Gastrocnemius medialis (tissue), 4 donors: ENCODE measurements at places on chromosomes 6 and 20.

- DNase-seq = no peak
Observed at GRCh38 chr6:170124150-170124549, 166.7 kb downstream of the DLL1 start.

DNA sequence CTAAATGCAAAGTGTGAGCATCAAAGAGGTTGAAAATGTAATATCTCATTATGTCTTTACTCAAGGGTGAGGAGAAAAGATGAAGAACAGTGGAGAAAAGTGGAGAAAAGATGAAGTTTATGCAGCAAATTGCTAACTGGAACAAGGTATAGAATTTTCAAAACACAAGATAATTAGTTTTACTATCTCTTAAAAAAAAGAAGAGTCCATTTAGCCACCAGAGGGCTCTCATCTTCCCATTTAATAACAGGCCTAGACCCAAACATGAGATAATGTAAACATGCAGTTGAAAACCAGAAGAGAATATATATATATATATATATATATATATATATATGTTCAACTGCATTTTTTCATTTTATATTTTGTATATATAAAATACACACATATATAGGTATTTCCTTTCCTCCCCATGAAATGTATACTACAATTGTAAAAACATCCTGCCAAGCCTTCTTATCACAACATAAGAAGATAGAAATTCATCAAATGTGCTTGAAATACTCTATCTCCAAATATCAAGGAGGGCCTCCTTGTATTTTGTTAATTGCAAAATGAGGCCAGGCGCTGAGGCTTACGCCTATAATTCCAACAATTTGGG, 78.4 kb downstream of the ADTRP start:
- no peak for DNase-seq

GRCh38 chr6:135261872-135262725, 81.0 kb downstream of the MYB start:
- DNase-seq = no peak

GRCh38 chr6:109050012-109050411, 44.6 kb downstream of the SESN1 start:
- no peak for DNase-seq

- DNase-seq = no peak
Observed at GRCh38 chr6:102812242-102812641, 1418.7 kb downstream of the GRIK2 start.

DNA sequence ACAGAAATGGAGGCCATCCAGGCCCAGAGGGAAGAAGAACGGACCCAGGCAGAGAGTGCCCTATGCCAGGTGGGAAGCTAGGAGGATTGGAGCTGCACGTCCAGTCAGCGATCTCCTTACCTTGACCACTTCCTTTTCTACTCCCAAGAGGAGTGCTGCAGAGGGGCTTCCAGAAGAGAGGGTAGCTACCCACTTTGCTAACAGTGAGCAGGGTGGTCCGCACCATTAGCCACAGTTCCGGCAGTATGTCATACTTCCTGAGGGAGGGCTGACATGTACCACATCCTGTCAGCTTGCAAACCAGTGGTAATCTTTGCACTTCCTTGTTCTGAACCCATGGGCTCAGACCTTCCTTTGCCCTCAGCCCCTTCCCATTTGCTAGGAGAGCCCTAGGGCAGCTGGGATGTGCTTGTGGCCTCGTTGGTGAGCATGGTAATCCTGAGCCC, 35.4 kb downstream of the CEP250 start:
- no peak for DNase-seq

GRCh38 chr6:7541175-7542064, at the start of gene DSP:
Gene DSP, plus strand, starts transcription at chr6:7541671. Its CDS starts 245 bp downstream, at chr6:7541916.
- no peak for DNase-seq

GRCh38 chr20:1669304-1669703, 11.7 kb upstream of the SIRPG start:
- DNase-seq = no peak

DNA sequence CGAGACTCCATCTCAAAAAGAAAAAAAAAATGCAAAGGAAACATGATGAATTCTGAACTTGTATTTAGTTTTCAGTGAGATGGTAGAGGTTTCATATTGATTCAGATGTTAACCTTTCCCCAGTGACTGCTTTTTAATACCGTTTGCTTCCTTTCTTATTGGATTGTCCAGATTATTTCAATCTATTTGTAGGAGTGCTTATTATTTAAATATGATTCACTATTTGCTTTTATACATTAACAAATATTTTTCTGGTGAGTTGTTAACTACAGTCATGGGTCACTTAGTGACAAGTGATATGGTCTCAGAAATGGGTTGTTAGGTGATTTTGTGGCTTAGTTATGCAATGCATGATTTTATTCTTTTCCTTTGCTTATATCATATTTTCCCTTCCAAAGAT, 8.4 kb downstream of the PI3 start:
- no peak for DNase-seq

DNA sequence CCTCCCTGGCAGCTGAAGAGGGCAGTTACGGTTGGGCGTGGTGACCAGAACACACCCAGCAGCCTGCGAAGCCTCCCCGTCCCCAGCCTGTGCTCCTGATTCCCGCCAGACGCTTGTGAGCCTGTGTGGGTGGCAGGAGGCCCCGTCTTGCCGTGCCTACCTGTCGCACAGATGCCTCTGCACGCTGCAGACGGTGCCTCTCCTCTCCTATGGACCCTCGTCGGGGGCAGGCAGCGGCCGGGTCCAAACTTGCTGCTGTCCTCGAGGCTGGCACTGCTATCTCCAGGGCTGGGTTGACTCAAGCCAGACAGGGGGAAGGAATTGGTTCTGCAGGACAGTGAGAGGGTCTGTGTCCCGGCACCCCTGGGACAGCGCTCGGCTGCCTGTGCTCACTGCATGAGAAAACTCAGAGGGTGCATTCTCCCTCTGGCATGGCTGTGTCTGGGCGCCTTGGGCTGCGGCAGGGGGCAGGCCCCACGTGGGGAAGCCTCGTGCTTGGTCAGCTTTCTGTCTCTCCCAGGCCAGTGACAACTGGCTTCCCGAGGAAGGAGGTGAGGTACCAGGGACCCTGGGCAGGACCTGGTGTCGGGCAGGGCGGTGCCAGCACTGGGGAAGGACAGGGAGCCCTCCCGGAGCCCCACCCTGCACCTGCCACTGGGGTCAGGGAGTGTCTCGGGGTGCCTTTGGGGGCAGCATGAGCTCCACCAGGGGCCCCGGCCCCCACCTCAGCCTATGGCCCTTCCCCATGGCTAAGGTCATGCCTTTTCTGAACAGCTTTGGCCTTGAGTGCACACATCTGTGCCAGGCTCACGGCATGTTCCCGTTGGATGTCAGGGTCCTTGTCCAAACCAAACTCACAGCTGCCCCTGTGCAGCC, 127.5 kb downstream of the TAF4 start:
- no peak for DNase-seq

DNA sequence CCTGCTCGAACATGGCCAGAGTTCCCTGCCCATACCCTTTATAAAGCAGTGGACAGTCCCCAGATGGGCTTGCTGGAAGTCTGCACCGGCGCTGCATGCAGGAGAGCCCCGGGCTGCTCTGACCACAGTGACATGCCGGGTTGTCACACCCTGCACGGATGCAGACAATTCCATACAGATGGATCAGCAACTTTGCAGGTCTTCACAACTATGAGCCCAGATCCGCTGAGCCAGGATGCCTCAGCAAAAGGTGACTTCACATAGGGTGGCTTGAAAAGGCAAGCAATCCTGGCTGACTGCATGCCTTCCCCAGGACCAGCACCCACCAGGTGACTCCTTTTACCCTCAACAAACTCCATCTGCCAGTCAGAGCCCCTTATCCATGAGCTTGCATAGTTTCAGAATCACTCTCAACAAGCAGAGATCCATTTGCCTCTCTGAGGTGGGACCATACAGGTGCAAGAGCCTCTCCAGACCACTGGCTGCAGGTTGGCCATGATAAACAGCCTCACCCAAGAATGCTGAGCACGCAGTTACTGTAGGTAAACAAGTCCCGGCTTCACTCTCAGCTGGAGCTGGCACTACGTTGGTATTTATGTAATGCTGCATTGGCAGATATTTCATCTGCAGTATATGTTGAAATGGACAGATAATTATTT, 183.0 kb upstream of the QKI start:
- no peak for DNase-seq

DNA sequence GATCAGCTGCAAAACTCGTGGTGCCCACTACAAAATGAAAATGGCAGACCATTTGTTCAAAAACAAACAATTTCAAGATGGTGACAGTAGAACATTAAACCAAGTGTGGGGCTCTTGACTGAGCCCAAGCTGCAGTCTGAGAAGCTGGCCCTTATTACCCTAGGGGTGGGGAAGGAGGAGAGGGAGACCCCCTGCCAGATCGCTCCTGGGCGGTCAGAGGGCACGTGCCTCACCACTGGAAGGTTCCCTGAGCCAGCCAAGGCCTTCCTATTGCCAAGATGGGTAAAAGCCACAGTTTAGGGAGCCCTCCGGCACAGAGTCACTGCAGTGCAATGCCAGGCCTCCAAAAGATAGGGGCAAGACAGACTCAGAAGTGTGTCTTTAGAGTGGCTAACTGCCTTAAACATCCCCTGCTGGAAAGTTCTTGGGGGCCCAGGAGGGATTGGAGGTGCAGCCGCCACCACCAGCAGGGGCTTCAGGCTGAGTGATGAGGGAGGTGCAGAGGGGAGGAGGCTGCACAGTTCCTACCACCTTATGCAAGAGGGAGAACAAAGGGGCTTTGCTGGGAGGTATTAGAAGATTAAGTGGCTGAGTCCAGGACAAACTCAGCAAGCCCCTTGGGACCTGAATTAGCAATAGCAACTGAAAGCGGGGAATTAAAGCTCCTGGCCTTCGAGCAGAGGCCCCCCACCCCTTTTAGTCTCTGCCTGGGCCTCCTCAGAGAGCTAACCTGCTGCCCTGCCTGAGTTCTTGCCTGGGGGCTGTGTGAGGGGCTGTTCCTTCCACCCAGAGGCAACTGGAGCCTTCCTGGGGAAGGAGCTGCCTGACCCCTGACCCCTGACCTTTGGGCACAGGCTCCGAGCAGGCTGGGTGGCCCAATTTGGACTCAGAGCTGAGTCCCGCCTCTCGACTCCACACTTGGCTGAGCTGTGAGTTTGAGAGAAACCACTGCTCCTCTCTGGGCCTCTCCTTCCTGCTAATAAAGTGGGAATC, 88.4 kb downstream of the VEGFA start:
- DNase-seq = no peak

GRCh38 chr20:36881888-36882287, 6.0 kb downstream of the TLDC2 start:
- DNase-seq = no peak

DNA sequence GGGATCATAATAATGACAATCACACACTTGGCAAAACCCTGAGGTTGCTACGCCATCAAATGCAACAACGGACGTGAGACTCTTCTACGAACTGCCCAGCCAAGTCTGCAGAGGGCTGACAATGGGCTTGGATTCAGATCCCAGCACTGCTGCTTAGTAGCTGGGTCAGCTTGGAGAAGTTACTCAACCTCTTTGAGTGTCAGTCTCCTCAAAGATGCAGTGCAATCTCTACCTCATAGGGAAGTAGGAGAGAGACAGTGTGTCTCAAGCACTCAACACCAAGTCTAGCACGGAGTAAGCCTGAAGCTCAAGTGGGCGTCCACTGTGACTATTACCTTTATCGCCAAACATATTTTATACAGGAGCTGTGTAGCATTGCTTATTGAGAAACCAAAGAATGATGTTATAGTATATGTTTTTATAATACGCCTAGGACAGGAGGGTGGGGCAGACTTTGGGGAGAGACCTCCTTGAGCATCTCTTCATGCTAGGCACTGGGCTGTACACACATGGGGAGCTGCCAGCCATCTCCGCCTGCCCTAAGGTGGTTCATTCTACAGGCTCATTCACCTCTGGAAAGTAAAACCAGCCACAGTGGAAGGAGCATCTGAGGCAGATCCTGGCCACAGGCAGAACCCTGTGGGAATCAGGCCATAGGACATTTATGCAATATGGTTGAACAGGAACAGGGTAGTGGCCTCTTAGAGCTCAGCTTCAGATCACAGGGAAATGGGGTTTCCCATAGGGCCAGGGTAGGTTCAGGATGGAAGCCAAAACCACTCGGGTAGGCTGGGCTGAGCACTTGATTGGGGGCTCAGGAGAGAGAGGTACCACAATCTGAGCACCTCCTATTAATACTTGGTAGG, 160.2 kb downstream of the MRPL14 start:
- DNase-seq = no peak

- no peak for DNase-seq
Observed at GRCh38 chr6:111354758-111355555, 128.1 kb downstream of the REV3L start.

DNA sequence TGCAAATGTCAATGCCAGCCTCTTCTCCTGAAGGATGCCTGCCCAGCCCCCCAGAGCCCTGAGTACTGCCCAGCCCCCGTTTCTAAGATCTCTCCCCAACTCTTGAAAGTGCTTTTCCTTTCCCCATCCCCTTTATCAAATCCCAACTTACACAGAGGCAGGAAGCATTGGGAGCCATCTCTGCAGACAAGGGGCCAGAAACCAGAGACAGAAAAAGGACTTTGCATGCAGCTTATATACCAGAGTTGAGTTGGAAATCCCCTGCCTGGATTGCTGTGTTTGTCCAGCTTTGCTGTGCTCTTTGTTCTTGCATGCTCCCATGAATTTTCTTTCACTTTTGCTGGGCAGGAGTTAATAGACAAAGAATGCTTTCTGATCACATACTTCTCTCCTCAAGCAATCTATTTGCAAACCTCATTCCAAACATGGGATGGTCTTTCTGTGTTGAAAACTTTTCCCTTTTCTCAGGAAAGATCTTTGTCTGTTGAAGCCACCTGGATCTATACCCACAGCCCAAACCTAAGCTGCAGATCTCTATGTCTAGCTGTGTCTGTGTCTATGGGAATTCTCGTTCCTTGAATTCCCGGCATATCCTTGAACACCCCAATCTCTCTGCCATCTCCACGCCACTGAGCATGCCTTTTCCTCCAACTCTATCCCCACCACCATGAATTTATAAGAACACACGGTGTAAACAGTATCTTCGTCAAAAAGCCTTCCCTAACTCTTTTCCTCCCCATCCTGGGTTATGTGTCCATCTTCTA, at the start of gene UBD:
Gene UBD, minus strand, starts transcription at position 209 of the 764 bp plus-strand sequence. Its CDS starts 31 bp downstream, at position 178.
- no peak for DNase-seq

- no peak for DNase-seq
Observed at GRCh38 chr6:12769556-12770256, 53.1 kb downstream of the PHACTR1 start.

GRCh38 chr20:59925899-59926298, 7.5 kb downstream of the SYCP2 start:
- no peak for DNase-seq
